Activated T-helper 17 cell treated with anti-CD3 and anti-CD28 coated beads, Interleukin-2, amount 50 U/mL, for 72 hours (primary cell): ENCODE measurements at places on chromosomes 5 and 9.
A peak's percentile ranks its signal among the peaks of the same experiment; 100 is the strongest.

- H3K27me3 ChIP-seq, result peaks cover 48% of the 10 kb centered on the region
- H3K4me3 ChIP-seq, result no peak overlapping the region
- no peaks in the 10 kb centered on the region for H3K36me3 ChIP-seq
Measured at GRCh38 chr5:51398875-51399642, 15.8 kb downstream of the ISL1 start.

DNA sequence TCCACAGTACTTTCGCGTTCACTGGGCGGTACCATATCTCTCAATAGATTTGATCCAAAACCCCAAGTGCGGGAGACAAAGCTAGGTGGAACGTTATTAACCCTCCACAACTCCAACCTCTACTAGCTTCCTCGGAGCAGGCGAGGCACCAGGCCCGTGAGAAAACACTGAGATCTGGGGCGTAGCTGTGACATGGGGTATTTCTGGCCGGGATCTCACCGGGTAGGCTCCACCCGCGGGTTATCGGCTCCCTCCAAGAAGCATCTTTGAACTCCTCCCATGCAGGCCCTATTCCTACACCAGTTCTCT lies 350 bp upstream of the SLC25A46 start:
- peaks cover 14% of the 10 kb centered on the region for H3K36me3 ChIP-seq
- H3K27me3 ChIP-seq, result peaks cover 6% of the 10 kb centered on the region
- peak overlapping the region; percentile 89 for H3K27ac ChIP-seq
- H3K4me1 ChIP-seq, result peaks cover 14% of the 10 kb centered on the region

DNA sequence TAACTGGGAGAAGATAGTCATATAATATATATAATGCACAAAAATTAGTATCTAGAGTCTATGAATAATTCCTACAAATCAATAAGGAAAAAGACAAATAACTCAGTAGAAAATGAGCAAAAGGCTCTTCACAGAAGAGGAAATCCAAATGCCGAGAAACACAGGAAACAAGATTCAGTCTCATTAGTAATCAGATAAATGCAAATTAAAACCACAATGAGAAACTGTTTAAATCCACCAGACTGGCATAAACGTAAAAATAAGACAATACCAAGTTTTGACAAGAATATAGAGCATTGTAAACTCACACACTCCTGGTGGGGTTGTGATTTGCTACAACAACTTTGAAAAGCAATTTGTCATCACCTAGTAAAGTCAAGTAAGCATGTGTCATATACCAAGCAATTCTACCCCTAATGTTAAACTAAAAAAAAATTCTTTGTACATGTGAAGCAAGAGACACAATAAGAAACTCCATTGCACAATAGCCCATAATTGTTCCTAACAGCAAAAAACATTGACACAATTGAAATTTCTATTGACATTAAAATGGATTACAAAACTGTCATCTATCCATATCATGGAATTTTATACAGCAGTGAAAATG lies 21.0 kb upstream of the UBLCP1 start:
- no peaks in the 10 kb centered on the region for H3K36me3 ChIP-seq
- H3K27ac ChIP-seq, result peak overlapping the region; percentile 59
- peak; percentile 43 for ATAC-seq
- peaks cover 3% of the 10 kb centered on the region for H3K27me3 ChIP-seq
- peaks cover 24% of the 10 kb centered on the region for H3K4me1 ChIP-seq
- H3K4me3 ChIP-seq, result peak overlapping the region; percentile 47

- H3K4me1 ChIP-seq, result no peaks in the 10 kb centered on the region
- H3K27ac ChIP-seq, result no peak within 1 kb of the TSS
- no peak within 1 kb of the TSS for H3K4me3 ChIP-seq
- no peak for ATAC-seq
- H3K36me3 ChIP-seq, result peaks cover 5% of the 10 kb centered on the region
- peaks cover 18% of the 10 kb centered on the region for H3K27me3 ChIP-seq
Measured at GRCh38 chr5:178940569-178941360, at the start of gene ZNF454. Gene ZNF454 (plus strand): TSS chr5:178941198. CDS start chr5:178942792, 1,594 bp downstream.

- H3K4me3 ChIP-seq, result no peak overlapping the region
- H3K4me1 ChIP-seq, result peaks cover 13% of the 10 kb centered on the region
- ATAC-seq, result no peak
- H3K27ac ChIP-seq, result no peak overlapping the region
- H3K27me3 ChIP-seq, result peaks cover 57% of the 10 kb centered on the region
Measured at GRCh38 chr9:34580358-34580757, 9.2 kb downstream of the CNTFR start.

- ATAC-seq, result no peak
- H3K4me3 ChIP-seq, result no peak overlapping the region
- H3K27ac ChIP-seq, result no peak overlapping the region
- no peaks in the 10 kb centered on the region for H3K4me1 ChIP-seq
Measured at GRCh38 chr5:35066260-35066795, 18.6 kb upstream of the AGXT2 start.

DNA sequence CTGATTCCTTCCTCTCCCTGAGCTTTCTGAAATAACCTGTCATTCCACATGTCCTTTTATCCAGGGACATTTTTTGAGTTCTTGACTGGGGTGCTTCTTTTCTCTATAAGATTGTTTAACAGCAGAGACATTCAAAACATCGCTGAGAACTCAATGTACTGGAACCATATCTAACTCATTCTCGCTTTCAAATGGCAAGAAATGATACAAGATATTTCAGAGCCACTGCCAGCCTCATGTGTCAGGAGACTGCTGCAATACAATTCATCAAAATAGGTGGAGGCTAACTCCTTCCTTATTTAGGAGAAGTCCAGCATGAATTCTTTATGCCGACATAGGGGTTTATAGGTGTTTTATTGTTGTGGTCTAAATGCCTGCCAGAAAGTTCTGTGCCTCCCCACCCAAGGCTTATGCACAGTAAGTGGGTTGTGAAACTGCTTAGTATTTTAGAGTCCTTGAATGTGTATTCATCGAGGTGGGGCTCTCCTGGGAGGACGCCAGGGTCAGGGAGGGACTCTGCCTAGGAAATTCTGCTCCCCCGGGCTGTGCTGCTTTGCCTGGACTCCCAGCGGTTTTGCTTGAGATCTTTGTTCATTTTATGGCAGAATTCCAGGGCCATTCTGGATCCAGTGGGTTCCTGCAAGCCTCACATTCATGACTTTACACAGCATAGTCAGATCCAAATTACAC lies 53.9 kb downstream of the ZNF474 start:
- no peak overlapping the region for H3K27ac ChIP-seq
- peaks cover 8% of the 10 kb centered on the region for H3K27me3 ChIP-seq
- peaks cover 4% of the 10 kb centered on the region for H3K4me1 ChIP-seq

GRCh38 chr5:76401801-76402250 lies 1.3 kb upstream of the IQGAP2 start:
- peak overlapping the region; percentile 83 for H3K4me3 ChIP-seq
- H3K4me1 ChIP-seq, result peaks cover 36% of the 10 kb centered on the region
- ATAC-seq, result peak; percentile 5
- H3K36me3 ChIP-seq, result peaks cover 34% of the 10 kb centered on the region
- H3K27ac ChIP-seq, result peak overlapping the region; percentile 99
- H3K27me3 ChIP-seq, result no peaks in the 10 kb centered on the region

DNA sequence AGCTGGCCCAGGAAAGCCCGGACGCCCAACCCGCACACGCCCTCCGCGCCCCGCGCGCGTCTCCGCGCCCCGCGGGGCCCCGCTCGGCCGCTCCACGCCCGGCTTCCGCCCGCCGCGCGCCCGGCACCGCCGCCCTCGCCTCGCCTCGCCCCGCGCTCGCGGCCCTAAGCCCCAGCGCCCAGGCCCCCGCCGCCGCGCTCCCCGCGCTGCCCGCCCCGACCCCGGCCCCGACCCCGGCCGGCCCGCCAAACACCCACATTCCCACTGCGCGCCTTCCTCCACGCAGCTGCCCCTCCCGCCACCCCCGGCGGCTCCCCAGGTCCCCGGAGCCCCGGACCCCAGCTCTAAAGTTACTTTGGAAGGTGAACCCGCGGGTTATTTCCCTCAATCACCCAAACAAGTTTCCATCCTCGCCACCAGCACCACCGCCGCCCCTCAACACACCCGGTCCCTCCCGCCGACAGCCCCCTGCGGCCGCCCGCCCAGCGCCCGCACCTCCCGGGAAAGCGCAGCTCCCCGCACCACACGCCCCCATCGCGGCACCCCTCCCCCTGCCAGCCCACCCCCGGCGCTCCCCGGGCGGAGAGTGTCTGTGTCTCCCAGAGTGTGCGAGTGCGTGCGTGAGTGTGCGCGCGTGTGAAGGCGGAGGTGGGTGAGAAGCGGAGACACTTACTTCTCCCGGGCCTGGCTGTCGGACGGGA lies 439 bp downstream of the SSBP2 start:
- H3K27me3 ChIP-seq, result no peaks in the 10 kb centered on the region
- no peaks in the 10 kb centered on the region for H3K36me3 ChIP-seq
- peak overlapping the region; percentile 80 for H3K4me3 ChIP-seq

DNA sequence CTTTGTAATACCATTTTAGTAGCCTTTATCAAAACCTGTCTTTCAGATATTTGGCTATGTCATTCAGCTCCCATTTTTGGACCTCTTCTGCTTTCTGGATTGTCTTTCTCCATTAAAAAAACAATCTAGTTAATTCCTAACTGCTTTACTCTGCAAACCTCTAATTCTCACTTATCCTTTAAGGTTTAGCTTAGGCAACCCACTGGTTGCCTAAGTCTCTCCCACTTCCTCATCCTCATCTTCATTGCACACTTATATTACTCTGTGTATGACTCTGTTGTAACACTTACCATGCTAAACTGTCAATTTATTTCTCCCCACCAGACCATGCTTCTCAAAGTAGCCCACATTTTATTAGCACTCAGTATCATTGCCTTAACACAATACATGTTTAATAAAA lies 205.0 kb upstream of the DMRTA1 start:
- H3K4me1 ChIP-seq, result peaks cover 22% of the 10 kb centered on the region
- H3K4me3 ChIP-seq, result no peak overlapping the region
- H3K27me3 ChIP-seq, result peaks cover 3% of the 10 kb centered on the region
- peak overlapping the region; percentile 2 for H3K27ac ChIP-seq

- peaks cover 16% of the 10 kb centered on the region for H3K4me1 ChIP-seq
- no peak overlapping the region for H3K4me3 ChIP-seq
- no peak overlapping the region for H3K27ac ChIP-seq
- no peak for ATAC-seq
Measured at GRCh38 chr5:56123531-56124243, 109.4 kb downstream of the ANKRD55 start.

DNA sequence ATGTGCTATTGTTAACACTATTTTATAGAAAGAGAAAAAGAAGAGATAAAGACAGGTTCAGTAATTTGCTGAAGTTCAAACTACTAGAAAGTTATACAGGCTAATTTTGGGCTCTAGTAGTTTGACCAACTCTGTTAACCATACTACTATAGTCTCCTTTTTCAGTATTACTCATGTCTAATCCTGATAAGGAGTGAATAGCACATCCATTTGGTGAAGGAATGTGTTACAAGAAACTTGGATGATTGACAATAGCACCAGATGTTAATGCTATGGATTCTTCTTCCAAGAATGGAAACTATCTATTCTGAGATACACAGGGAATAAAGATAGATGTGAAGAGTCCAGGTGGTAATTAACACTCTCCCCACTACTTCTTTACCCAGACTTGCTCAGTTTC lies 677.3 kb downstream of the PRELID2 start:
- no peak for ATAC-seq
- no peaks in the 10 kb centered on the region for H3K36me3 ChIP-seq
- no peaks in the 10 kb centered on the region for H3K4me1 ChIP-seq
- H3K4me3 ChIP-seq, result no peak overlapping the region
- no peak overlapping the region for H3K27ac ChIP-seq

DNA sequence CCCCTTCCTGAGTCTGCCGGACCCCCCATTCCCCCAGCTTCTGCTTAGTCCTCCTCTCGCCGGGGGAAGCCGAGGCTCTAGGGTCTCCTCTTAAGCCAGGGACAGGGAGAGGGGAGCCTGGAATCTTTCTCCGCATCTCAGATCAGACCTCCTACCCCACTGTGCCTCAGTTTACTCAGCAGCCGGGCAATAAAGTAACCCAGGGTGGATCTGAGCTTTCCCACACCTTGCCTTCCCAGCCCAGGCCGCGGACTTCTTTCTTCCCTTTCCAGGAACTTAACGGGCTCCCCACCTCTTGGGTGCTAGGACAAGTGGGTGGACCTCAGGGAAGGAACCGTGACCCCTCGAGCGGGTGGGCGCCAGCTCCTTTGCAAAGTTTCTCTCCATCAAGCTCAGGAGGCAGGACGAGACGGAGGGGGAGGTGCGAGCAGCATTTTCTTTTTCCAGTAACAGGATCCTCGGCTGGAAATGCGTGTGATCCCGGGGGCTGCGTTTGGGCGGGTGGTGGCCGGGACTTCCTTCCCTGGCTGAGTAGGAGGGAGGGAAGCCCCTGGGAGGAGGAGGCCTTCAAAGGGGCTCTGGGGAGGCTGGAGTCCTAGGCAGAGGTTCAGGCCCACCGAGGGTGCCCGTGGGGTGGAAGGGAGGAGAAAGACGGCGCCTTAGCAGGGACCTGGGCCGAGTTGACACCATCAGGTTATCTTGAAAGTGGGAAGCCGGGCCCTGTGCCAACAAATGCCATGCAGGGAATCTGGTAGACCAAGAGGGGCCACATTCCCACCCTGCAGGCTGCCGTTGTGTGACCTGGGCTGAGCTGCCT lies 795 bp downstream of the DAB2IP start:
- no peak overlapping the region for H3K27ac ChIP-seq
- H3K4me3 ChIP-seq, result peak overlapping the region; percentile 50
- no peaks in the 10 kb centered on the region for H3K4me1 ChIP-seq
- ATAC-seq, result no peak

- peak overlapping the region; percentile 20 for H3K27ac ChIP-seq
- H3K4me1 ChIP-seq, result no peaks in the 10 kb centered on the region
- H3K36me3 ChIP-seq, result no peaks in the 10 kb centered on the region
- no peak overlapping the region for H3K4me3 ChIP-seq
- no peak for ATAC-seq
- H3K27me3 ChIP-seq, result no peaks in the 10 kb centered on the region
Measured at GRCh38 chr9:121317737-121318630, 50.0 kb downstream of the GSN start.

- H3K4me3 ChIP-seq, result no peak overlapping the region
- ATAC-seq, result no peak
- peaks cover 4% of the 10 kb centered on the region for H3K27me3 ChIP-seq
- no peak overlapping the region for H3K27ac ChIP-seq
- H3K4me1 ChIP-seq, result no peaks in the 10 kb centered on the region
Measured at GRCh38 chr9:68497629-68498028, 43.1 kb downstream of the TMEM252 start.

DNA sequence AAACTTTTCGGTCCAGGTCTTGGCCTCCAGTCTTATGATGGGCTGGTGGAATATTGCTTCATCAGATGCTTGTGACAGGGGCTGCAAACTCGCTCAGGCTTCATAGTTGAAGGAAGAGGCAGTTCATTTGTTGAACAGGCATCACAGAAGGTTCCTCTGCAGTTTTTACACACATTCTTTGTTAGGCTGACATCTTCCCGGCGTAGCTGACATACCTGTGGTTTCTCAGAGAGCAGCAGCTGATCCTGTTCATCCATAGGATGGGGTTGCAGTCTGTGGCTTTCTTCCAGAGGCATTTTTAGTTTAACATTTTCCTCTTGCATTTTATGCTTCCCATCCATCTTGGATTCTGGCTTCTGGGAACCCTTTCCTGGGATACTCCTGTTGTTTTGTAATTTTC lies 1255.2 kb downstream of the EFNA5 start:
- H3K4me3 ChIP-seq, result no peak overlapping the region
- ATAC-seq, result no peak

DNA sequence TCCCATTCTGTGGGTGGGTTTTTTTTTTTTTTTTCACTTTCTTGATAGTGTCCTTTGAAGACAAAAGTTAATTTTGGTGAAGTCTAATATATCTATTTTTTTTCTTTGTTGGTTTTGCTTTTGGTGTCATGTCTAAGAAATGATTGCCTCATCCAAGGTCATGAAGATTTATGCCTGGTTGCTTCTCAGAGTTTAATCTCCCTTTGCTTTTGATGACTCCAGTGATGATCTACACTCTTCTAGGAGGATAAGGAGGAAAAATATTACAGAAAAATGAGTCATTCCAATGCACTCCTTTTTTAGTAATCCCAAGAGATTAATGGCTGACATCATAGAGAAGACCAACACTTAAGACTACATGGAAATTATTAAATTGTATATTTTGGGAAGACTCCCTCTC lies 79.7 kb upstream of the ICE1 start:
- H3K36me3 ChIP-seq, result no peaks in the 10 kb centered on the region
- no peaks in the 10 kb centered on the region for H3K4me1 ChIP-seq
- peaks cover 20% of the 10 kb centered on the region for H3K27me3 ChIP-seq
- H3K4me3 ChIP-seq, result no peak overlapping the region
